T-helper 17 cell (primary cell): ENCODE measurements at places on chromosomes 12 and 14.

DNA sequence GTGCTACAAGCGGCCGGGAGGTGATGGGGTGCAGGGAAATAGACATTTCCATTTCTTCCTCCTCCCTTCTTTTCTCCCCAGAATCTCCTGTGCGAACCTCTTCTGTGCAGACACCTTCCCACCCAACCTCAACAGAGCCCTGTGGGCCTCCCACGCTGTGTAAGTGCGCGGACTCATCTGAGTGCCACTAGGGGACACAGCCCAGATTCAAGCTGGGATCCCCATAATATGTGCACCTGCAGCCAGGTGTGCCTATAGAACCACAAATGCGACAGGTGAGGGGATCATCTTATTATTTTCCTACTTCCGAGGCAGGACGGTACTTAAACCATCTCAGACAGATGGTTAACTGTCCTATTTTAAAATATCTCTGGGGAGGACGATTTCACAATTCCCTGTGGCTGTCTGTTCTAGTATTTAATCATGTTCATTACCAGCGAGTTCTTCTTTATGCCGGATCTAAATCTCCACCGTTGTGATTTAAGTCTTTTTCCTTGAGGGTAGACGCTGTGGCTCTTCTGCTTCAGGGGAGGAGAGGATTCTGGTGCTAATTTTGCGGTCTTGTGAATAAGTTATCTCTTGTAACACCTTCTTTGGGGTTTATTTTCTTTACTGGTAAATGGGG lies 17.2 kb upstream of the CACNA1C start:
- no peak for DNase-seq

- DNase-seq, result no peak
Measured at GRCh38 chr12:108069651-108070165, 59.4 kb upstream of the WSCD2 start.

DNA sequence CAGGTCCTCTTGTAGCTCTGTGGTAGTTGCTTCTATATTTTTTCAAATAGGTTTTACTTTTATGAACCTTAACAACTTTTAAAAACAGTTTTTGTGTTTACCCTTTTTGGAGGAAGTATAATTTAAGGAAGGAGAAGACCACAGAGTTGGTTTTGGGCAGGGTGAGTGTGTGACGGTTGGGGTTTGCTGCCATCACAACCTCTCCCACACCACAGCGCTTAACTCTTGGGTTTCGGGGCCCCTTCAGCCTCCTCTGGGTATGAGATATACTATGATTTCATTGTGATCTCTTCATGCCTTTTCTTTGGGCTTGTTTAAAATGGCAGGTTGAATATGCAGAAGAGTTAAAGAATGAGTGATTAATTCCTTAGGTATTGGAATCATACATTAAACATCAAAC lies 228.7 kb upstream of the CRY1 start:
- DNase-seq, result no peak

- DNase-seq, result no peak
Measured at GRCh38 chr14:65261425-65261920, 151.1 kb upstream of the FUT8 start.

DNA sequence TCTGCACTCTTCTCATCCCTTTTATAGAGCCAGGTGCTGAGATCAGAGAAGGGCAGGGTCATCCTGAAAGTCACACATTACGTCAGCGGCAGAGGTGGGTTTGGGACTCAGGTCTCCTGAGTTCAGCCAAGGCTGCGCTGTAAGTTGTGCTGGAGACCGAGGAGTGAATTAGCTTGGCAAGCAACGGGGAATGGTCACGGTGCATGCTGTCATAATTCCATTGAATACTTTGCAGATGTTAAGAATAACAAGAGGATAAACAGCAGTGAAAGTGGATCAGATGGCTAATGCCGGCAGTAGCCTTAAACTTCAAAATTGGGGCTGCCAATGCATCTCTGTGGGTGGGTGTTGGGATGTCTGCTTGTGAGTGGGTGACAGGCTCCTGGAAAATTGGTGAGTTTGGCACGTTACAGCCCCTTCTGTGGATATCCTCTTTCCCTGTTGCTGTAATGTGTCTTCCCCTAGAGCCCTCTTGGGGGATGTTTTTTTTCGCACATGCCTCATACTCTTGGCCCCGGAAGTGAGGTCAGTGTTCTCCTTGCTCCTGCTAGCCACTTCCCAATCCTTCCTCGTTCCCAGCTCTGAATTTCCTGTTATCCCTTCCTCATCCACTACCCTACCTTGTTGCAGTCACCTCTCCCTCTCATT lies 287.1 kb upstream of the SRRM4 start:
- DNase-seq, result no peak

- DNase-seq, result no peak
Measured at GRCh38 chr14:102037686-102038085, 49.2 kb downstream of the HSP90AA1 start.

DNA sequence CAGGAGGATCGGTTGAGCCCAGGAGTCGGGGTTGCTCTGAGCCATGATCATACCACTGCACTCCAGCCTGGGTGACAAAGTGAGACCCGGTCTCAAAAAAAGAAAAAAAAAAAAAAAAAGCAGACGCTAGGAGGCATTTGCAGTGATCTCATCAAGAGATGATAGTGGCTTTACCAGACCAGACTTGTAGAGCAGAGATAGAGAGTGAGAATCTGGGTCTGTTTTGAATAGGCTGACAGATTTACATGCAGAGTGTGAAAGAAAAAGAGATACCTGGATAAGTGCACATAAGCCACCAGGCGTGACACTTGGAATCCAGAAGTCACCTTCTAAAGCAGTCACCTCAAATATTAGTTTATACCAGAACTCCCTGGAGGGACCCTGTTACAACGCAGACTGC lies 21.1 kb upstream of the FLRT2 start:
- no peak for DNase-seq

DNA sequence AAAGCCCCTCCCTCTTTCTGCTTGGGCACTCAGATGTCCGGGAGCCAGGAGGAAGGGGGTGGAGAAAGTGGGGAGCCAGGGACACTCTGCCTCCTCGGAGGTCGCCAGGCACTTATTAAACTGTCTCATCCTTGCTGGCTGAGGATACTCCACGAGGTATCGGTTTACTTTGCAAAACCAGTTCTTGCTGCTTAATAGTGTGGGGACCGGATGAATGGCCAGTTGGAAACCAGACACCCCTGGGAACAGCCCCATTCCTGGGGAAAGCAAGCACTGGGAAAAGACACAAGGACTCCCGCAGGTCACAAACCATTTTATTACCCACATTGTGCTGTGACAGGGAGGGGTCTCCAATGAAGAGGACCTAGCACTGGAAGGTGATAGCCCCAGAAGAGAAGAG lies 34.2 kb downstream of the CCDC88C start:
- no peak for DNase-seq

DNA sequence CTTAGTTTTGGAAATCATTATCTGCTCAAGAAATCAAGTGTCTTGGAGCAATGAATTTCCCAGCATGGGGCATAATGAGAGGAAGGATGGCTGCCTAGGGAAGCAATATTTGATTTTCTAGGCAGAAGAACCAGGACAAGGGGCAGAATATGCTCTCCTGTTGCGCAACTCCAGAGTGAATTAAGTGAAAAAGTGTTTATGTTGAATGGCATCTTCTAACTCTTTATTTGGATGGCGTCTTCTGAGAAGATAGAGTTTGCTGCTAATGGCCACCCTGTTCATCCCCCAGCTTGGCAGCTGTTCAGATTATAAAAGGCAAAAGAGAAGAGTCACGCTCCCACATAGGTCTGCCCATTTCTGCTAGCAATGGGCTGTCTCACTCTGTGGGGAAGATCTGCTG lies 1278.1 kb downstream of the AACS start:
- DNase-seq, result no peak

DNA sequence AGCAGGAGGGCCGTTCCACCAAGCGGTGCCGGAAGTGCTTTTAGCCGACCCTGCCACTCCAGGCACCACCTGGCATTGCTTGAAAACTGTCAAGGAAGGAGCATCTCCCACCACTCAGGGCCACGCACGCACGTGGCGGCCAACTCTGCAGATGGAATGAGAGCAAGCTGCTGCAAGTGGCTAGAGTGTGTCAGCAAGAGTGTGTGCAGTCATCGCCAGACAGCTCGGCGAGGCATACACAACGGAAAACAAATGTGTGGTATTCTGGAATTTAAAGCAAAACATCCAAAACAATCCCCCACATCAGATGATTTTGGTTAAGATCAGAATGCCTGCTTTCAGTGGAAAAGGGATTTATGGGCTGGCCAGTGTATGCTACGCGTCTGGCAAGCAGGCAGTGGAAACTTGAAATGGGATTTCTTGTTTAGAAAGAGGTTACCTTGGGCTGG lies 11.2 kb downstream of the CD9 start:
- no peak for DNase-seq

GRCh38 chr12:106065506-106065905 lies 73.2 kb downstream of the NUAK1 start:
- no peak for DNase-seq

DNA sequence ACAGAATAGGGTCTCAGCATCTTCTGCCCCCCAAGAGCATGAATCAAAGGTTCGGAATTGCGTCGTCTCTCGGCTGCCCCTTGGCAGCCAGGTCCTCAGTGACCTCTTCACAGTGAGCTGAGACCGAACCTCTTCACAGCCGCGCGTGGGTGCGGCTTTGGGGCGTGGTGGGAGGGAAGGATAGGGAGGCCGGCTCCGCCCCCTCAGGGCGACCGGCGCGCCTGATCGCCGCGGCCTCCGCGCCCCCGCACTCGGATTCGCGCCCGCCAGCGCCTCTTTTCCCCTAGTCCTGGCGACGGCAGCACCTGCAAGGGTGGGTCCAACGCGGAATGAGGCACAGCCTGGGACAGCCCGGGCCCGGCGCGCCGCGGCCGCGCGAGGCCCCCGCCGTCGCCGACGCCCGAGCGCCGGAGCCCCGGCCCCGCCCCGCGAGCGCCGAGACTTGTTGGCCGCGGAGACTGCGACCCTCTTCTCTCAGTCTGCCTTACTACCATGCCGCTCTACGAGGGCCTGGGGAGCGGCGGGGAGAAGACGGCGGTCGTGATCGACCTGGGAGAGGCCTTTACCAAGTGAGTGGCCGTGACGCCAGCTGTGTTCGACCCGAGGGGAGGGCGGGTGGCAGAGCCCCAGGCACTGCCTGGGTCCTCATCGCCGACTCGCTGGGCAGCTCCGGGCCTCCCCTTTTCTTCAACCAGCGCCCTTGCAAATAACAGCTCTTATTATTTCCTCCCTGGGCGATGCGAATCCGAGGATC lies at the start of gene ACTR10:
TSS of gene ACTR10 (plus strand) at position 424 of the 754 bp plus-strand sequence. CDS start at position 493, 69 bp downstream.
- peak; percentile 75 for DNase-seq

DNA sequence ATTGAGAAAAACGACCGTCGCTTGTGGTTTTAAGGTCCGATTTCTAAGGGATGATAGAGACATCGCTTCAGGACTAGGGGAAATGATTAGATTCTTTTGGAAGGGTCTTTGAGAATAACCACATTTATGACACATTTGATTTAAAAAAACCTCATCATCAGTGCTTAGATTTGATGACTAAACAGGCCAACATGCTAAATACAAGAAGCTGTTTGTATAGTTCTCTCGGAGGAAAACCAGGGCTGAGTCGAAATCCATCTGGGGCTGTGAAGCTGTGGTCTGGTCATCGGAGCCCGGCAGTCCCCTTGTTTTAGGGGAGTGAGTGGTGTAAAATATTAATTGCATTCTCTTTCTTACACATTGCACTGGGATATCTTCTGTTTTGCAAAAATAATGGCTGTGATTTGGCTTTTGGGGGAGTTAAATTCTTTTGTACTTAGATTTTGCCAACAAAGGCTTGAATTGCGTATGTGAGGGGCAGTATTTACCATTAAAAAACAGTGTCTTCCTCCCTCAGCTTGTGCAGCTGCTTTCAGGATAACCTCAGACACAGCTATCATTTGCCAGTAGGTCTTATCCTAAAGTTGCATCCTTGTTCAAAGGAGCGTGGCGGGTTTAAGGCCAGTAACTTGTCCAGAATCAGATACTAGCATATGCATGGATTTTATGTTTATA lies 550 bp downstream of the GNG2 start:
- DNase-seq, result no peak

GRCh38 chr12:60263161-60263560 lies 667.3 kb downstream of the SLC16A7 start:
- DNase-seq, result no peak

DNA sequence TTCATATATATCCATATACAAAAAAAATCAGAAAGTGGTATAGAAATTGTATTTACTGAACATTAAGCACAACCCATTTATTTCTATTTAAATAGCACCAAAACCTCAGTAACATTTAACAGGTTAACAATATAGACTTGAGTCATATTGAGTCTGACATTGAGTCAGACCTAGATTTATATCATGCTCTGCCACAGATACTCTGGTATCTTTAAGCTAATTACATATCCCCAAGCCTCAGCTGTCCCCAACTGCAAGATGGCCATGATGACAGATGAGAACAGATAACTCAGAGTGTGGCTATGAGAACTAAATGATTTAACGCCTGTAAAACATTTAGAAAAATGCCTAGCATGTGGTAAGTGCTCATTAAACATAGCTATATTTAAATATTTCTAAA lies 40.3 kb downstream of the IFNG start:
- no peak for DNase-seq

DNA sequence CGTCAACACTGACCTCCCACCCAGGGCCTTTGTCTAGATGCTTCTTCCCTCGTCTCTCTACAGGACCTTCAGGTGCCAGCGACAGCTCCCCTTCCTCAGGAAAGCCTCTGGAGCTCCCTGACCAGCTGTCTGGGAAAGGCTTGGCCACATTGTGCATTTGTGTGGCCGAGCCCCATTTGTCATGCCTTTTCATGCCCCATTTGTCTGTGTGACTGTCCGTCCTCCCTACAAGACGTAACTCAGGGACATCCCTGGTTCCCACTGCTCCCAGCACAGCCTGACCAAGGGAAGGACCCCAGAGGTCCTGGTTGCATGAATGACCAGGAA lies 23.8 kb downstream of the ZFYVE21 start:
- DNase-seq, result no peak

GRCh38 chr12:52232674-52233461 lies at the start of gene KRT7:
Gene KRT7, plus strand, starts transcription at chr12:52233243. Its CDS starts 54 bp downstream, at chr12:52233297.
- no peak for DNase-seq

GRCh38 chr14:23125011-23125410 lies 6.0 kb upstream of the CEBPE start:
- no peak for DNase-seq

- DNase-seq, result no peak
Measured at GRCh38 chr12:15977999-15978951, 67.1 kb downstream of the DERA start.

- no peak for DNase-seq
Measured at GRCh38 chr14:50739186-50739585, 71.1 kb upstream of the SAV1 start.

GRCh38 chr12:91219919-91220318 lies 37.3 kb upstream of the DCN start:
- DNase-seq, result no peak

DNA sequence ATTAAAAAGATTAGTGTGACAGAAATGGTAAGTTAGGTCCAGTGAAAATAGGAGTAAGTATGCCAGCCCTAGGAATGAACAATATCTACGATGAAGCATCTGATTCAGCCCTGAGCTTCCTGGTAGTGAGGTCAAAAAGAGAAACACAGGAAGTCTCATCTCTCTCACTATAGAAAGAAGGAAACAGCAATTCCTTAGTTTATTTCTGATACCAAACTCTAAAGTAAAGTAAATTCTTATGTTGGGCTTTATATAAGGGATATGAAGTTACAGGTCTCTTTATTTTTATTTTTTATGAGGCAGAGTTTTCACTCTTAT lies 76.7 kb upstream of the RFLNA start:
- no peak for DNase-seq
